ENCODE measurements at places on chromosomes 16 and 17. TPM values are rescaled to one million over a fixed set of nuclear protein-coding genes. Genes with fewer than 3 reads are reported as not detected.

The CACNG5 gene
- not detected for total RNA-seq

The CCDC154 gene
- not detected for total RNA-seq

The BRIP1 gene
- total RNA-seq = 10.8 TPM

The VPS9D1 gene
- total RNA-seq = 3.9 TPM

The PITPNM3 gene
- 13.4 TPM for total RNA-seq

The ALDH3A2 gene
- total RNA-seq = 105 TPM

The TNRC6C gene
- 2.9 TPM for total RNA-seq

The MBTD1 gene
- 46.0 TPM for total RNA-seq

The DPEP3 gene
- total RNA-seq = not detected

The KRTAP2-1 gene
- total RNA-seq = not detected

The TEKT5 gene
- 22.8 TPM for total RNA-seq

The ZNF385C gene
- 0.87 TPM for total RNA-seq

All from stomach (tissue), 19 donors.